Prostate gland (tissue), 2 donors: ENCODE measurements at places on chromosomes 13 and 19. TPM values are rescaled to one million over a fixed set of nuclear protein-coding genes. Genes with fewer than 3 reads are reported as not detected.

DNA sequence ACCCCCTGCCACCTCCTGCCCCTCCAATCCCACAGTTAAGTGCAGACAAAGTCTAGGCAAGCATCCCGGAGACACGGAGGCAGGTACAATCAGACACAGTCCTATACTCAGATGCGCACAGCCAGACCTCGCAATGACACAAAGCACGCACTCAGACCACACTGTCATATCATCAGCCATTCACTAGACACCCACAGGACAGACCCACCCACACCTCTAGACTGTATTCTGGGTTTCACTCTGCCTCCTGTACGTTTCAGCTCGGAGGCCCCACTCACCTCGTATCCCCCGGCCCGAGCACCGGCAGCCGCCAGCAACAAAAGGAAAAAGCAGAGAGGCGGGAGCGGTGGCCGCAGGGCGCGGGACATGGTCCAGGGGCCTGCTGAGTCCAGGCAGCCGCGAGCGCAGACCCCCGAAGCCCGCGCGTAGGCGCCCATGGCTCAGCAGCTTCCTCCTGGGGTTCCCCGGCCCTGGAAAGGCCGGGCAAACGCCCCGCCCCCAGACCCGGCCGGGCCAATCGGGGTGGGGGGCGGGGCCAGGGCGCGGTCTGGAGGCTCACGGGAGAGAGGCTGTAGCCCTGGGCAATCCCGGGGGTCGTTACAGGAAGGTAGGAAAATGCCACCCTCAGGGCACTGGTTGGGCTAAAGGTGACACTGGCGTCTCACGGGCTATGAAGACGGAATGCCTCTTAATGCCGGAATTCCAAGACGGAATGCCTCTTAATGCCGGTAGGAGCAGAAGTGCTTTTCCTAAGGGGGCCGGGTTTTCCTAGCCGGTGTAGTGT is at the start of the genes MAN2B1 and WDR83:
MAN2B1 (minus strand) TSS at position 478 of the 784 bp plus-strand sequence; CDS start at position 437, 41 bp downstream.
WDR83 (plus strand) TSS at position 543 of the 784 bp plus-strand sequence. CDS start 2,984 bp downstream, outside the sequence.
- H3K4me1 ChIP-seq: peaks cover 22% of the 10 kb centered on the region
- peak within 1 kb of the TSS; percentile 86 for H3K4me3 ChIP-seq
- DNase-seq: peak; percentile 55
- H3K27ac ChIP-seq: peak within 1 kb of the TSS; percentile 55
- no peaks in the 10 kb centered on the region for H3K27me3 ChIP-seq

GRCh38 chr19:20044663-20045062 is 5.4 kb upstream of the ZNF682 start:
- H3K27me3 ChIP-seq: no peaks in the 10 kb centered on the region
- no peak for DNase-seq
- H3K4me1 ChIP-seq: no peaks in the 10 kb centered on the region

- no peak overlapping the region for H3K27ac ChIP-seq
- H3K4me3 ChIP-seq: no peak overlapping the region
- DNase-seq: no peak
- no peaks in the 10 kb centered on the region for H3K4me1 ChIP-seq
These were observed 889.5 kb upstream of the SPRY2 start for GRCh38 chr13:81230386-81230785.

DNA sequence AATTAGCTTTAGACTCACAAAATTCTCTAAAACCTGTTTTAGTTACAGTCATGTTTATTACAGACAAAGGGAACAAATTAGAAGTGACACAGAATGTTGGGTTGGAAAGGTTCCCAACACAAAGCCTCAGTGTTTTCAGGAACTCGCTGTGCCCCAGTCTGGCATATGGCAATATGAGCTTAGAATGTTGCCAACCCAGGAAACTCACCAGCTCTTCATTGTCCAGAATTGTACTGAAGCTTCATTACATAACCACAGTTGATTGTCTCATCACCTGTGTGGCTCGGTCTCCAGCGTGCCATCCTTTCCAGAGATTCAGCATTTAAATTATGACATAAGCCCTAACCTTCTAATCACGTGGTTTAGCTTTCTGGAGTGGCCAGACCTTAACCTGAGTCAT is 19.1 kb downstream of the ZNF264 start:
- no peaks in the 10 kb centered on the region for H3K4me1 ChIP-seq
- no peak for DNase-seq
- peaks cover 29% of the 10 kb centered on the region for H3K36me3 ChIP-seq
- no peaks in the 10 kb centered on the region for H3K27me3 ChIP-seq

GRCh38 chr19:44876930-44877535 is 14.0 kb upstream of the TOMM40 start:
- DNase-seq: no peak
- H3K36me3 ChIP-seq: peaks cover 17% of the 10 kb centered on the region
- H3K27ac ChIP-seq: no peak overlapping the region
- H3K27me3 ChIP-seq: no peaks in the 10 kb centered on the region
- no peaks in the 10 kb centered on the region for H3K4me1 ChIP-seq

- no peaks in the 10 kb centered on the region for H3K27me3 ChIP-seq
- no peaks in the 10 kb centered on the region for H3K36me3 ChIP-seq
- no peak overlapping the region for H3K27ac ChIP-seq
- DNase-seq: no peak
- H3K4me3 ChIP-seq: no peak overlapping the region
These were observed 10.8 kb downstream of the C2CD4C start for GRCh38 chr19:397941-398706.

- H3K4me3 ChIP-seq: no peak overlapping the region
- H3K4me1 ChIP-seq: no peaks in the 10 kb centered on the region
- H3K27ac ChIP-seq: no peak overlapping the region
- no peaks in the 10 kb centered on the region for H3K27me3 ChIP-seq
- H3K36me3 ChIP-seq: no peaks in the 10 kb centered on the region
- peak; percentile 53 for DNase-seq
These were observed 8.6 kb upstream of the CEACAM6 start for GRCh38 chr19:41746593-41747227.

DNA sequence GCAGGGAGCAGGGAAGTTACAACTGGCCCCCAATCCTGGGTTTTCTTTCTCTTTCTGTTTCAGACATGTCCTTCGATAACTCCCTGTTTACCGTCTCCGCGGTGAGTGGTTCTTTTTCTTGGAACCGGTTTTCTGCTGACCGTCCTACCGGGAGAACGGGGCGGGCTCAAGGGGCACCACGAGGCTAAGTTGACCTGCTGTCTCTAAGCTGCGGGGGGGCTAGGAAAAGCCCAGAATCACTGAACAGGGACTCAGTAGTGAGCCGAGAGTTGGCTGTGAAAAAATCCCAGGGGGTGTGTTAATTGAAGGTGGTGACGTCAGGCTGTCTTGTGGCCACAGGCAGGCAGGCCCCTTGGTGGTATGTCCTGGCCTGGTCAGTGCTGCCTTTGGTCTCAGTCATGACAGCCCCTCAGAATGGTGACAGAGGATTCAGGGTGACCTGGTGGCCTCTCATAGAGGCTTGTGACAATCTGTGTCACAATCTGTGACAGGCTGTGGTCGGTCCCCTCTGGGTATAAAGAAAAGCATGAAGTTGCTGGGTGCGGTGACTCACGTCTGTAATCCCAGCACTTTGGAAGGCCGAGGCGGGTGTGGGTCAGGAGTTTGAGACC is 8.1 kb upstream of the CARM1 start:
- peak overlapping the region; percentile 70 for H3K27ac ChIP-seq
- H3K4me3 ChIP-seq: no peak overlapping the region
- no peaks in the 10 kb centered on the region for H3K36me3 ChIP-seq

KLK3 gene
- total RNA-seq: 7,620 TPM

POU2F2 gene
- total RNA-seq: 3.4 TPM

ZNF790 gene
- total RNA-seq: 5.5 TPM

MBNL2 gene
- 59.1 TPM for total RNA-seq

SYCN gene
- total RNA-seq: not detected
